Stimulated activated CD4-positive, alpha-beta T cell treated with anti-CD3 and anti-CD28 coated beads, Interleukin-1b, Interleukin-23, amount 100 ng/mL, for 48 hours (primary cell): ENCODE measurements at places on chromosomes 16 and 17.

DNA sequence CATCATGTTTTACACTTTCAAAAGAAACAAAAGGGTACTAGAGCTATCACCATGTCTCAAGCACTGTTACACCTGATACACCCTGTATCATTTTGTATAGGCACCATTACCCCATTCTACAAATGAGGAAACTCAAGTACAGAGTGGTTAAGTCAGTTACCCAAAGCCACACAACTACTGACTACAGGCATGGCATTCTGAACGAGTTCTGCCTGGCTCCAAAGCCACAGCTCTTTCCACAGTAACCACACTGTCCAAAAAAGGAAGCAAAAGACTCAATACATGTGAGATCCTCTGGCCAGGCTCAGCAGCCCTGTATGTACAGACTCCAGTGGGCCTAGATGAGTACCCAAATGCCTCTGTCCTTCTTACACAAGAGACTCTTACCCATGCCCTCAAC, 4.7 kb downstream of the DYNC1LI2 start:
- DNase-seq, result no peak

DNA sequence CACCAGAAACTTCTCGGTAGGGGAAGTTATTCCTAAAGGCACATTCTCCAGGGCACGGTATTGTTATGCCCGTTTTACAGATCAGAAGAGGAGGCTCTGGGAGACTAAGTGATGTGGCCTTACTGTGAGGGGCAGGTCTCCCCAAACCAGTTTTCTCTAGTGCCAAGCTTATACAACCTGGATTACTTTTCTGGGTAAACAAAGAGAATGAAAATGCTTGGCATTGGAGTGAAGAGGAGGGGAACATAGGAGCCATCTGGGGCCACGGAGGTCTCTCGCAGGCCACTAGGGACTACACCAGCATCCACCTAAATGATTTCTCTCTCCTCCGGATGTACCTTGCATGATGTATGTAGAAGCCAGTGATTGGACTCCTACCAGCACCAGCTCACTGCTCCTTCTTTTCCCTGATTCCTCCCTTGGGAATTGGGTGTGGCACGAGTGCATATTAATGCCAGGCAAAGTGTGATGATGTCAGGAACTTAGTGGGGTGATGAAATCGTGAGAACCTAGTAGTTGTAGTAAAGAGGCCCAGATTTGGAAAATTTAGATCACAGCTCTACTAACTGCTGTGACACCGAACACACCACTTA, 674 bp downstream of the TOM1L1 start:
- DNase-seq, result no peak

DNA sequence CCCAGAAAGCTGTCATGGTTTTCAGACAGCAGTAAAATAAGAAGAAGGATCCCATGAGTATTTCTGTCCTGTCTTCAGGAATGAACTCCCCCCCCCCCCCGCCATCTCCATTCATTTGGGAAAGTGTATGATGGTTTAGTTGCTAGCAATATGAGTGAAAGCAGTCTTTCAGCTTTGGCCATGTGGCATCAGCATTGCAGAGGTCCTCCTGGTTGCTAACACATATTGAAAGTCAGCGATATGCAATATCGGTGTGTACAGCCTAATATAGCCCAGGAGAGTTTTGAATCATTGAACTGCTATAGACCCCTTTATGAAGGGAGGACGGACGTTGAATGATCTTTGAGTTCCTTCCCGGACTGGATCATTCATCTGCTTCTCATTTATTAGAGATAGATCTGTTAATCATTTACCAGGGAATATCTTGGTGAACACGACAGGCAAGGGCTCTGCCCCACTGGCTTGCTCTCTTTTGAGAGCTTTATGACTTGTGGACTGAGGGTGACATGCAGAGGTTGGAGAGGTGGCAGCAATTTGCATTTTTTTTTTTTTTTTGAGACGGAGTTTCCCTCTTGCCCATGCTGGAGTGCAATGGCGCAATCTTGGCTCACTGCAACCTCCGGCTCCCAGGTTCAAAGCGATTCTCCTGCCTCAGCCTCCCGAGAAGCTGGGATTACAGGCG, 25.2 kb downstream of the DEF8 start:
- DNase-seq, result no peak

- no peak for DNase-seq
These were observed 126.8 kb downstream of the ZFHX3 start for GRCh38 chr16:72921106-72921505.

DNA sequence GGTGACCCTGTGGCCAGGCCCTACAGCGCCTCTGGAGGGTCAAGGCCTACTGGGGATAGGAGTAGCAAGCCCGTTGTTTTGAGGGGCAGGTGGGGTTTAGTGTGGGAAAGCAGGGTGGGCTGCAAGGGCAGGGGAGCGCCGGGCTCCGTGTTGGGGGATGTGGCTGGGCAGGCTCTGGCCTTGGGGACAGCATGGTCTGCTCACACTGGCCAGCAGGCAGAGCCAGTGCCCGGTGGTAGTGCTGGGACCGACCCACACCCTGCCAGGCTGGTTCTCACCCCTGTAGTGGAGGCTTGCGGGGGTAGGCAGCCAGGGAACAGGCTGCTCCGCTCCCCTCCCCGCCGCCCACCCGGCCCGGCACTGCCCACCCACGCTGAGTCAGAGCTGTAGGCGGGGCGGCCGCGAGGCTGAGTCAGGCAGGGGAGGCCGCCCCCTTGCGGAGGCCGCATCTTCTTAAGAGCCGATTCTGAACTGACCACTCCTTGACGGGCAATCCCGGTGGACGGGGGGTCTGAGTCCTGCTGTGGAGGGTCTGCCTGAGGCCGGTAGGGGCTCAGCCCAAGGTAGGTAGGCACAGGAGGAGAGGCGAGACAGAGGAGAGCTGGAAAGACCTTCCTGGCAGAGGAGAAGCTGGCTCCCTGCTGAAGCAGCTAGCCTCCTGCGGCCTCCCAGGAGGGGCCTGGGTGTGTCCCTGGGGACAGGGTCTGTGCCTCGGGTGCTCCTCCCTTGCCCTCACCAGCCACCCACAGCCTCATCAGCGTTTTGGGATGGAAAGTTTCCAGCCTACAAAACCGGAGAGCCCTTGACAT, 62.4 kb downstream of the BAIAP2 start:
- peak; percentile 34 for DNase-seq
